ENCODE measurements at places on chromosomes 3 and 15. TPM values are rescaled to one million over a fixed set of nuclear protein-coding genes. Genes with fewer than 3 reads are reported as not detected.

The ALCAM gene
- 67.6 TPM for total RNA-seq

DNA sequence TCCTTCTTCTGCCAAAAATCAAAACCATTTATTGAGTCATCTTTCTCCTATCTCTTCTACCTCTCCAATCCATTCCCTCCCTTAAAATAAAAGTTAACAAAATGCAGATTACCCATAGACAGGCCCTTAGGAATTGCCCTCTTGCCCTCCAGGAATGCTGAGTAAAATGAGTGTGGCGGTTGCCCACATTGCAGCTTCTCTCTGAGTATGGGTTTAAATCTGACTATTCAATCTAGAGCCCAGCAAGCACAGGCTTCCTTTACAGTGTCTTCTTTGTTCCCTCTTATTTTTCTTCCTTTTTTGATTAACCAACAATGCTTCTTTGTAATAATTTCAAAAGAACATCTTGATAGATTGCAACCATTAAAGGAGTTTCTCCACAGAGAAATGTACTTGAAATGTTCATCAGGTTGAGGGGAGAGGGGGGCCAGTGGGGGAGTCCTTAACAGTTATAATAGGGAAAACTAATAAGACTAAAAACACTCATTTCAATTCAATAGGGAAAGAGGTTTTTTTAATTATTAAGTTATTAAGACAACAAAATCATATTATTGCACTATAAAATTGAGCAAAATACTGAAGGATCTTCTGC lies 135.3 kb upstream of the LMCD1 start:
- DNase-seq, result no peak

GRCh38 chr3:110149763-110150162 lies 812.4 kb upstream of the DPPA4 start:
- no peak for DNase-seq

The PCSK6 gene
- total RNA-seq, result 14.5 TPM

The LYZL4 gene
- total RNA-seq, result not detected

GRCh38 chr15:27244047-27244446 lies 273.1 kb downstream of the GABRG3 start:
- DNase-seq, result no peak

The UBAP1L gene
- total RNA-seq, result 9.4 TPM

DNA sequence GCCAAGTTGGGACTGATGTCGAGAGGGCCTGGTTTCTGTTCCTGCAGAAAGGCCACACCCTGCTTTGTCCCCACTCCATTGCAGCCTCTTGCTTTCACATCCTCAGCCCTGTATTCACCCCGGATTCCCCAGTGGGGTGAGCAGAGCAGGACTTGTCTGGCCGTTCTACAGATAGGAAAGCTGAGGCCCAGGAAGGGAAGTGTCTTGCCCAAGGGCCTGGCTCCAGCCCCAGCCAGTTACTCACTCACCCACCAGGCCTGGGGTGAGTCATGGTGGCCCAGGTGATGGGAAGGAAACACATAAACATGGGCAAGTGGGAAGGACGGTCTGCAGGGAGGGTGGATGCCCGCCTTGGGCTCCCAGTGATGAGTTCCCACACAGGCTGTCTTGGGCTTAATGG lies 6.1 kb upstream of the DUSP7 start:
- DNase-seq, result no peak

GRCh38 chr3:117145677-117146076 lies 436.1 kb downstream of the TUSC7 start:
- DNase-seq, result no peak

The KLHL18 gene
- total RNA-seq, result 27.2 TPM

The FGF12 gene
- 3.2 TPM for total RNA-seq

The CLDN16 gene
- 1.1 TPM for total RNA-seq

- no peak for DNase-seq
These were observed 16.4 kb downstream of the SRPRB start for GRCh38 chr3:133821767-133822638.

The C3orf22 gene
- not detected for total RNA-seq

The CD96 gene
- 45.9 TPM for total RNA-seq

- DNase-seq, result no peak
These were observed 401.7 kb upstream of the CDIN1 start for GRCh38 chr15:36177590-36178302.

The LAMB2 gene
- total RNA-seq, result 311 TPM

DNA sequence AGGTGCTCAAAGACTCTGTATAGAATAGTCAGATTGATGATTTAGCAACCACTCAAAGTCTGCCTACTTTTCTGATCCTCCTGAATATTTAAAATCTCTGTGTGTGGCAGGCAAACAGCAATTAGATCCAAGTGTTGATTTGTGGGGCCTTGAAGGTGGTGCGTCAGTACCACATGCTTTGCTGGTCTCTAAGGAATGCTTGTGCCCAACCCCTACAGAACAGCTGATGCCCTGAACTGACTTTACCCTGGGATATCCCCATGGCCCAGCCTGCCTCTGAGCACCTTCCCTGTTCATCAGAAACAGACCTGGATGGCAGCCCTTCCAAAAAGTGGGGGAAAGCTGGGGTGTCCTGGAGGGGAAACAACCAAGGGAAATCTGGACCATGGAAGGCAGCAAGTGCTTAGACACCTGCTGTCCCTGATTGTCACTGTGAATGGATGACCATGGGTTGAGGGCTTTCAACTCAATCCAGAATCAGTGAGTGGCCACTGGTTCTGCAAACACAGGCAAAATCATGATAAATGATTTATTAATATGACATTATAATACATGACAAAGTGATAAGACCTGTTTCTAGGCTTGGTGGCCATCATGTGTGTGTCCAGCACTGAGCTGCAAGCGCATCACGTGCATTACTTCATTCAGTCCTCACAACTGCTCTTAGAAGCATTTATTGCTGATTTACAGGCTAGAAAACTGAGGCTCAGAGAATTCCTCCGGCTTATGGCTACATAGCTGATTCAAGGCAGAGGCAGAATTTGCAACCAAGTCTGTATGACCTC lies 76.1 kb upstream of the TPM1 start:
- DNase-seq, result no peak

The KBTBD12 gene
- 5.5 TPM for total RNA-seq

DNA sequence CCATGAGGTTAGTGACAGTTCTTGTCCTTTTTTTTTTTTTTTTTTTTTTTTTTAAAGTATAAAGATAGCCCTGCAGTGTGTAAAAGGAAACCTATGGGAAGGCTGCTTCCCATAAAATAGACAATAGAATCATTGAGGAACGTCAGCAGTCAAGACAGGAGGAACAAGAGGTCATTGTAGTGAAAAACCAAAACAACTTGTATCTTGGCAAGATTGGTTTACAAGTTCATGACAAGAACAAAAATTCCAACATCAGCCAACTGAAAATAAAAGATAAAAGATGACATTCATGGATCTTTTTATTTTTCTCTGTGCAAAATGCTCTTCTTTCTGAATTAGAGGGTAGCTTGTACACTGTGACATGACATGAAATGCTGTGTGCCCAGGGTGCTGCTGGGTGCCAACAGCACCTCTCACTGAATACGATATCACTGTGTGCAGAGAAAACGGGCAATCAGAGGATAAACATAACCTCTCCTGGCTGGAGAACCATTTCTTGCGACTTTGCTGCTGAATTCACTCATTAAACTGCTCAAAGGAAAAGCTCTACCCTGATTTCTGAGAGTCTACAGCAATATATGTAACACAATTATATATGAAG lies 30.1 kb upstream of the IP6K2 start:
- DNase-seq, result no peak

The ZBTB38 gene
- total RNA-seq, result 121 TPM

Data from ureter (tissue), 1 donor.